ENCODE measurements at places on chromosomes 11 and 22.

DNA sequence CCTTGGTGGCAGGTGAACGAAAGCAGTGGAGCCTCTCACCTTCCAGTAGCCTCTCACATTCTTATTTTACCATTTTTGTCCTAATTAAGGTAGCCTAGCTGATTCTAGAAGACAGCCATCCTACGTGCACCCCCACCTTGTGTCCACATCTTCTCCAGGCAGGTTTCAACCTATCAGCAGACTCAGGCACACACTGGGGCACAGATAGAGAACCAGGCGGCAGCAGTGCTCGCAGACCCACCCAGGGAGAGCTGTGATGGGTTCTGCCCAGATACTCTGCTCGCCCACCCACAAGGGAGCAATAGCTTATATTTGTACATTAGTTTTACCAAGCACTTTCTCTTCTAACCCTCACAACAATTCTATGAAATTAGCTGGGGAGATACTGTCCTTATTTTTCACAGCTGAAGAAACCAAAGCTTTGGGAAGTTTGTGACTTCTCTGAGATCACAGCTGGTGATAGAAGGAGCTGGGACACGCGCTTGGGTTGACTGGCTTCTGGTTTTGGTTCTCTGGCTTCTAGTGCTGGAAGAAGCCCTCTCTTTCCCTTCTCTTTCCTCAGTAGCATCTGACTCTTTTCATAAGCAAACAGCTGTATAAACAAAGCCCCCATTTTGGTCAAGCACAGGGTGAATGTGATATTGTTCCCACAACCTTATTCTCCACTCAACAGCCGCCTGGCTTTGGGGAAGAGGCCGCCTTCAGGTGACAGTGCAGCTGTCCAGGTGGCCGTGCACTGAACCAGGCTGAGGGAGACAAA, 36.9 kb downstream of the PPP2R1B start:
- no peak for DNase-seq

- no peak for DNase-seq
Measured at GRCh38 chr11:40328890-40329614, 1130.4 kb downstream of the LRRC4C start.

DNA sequence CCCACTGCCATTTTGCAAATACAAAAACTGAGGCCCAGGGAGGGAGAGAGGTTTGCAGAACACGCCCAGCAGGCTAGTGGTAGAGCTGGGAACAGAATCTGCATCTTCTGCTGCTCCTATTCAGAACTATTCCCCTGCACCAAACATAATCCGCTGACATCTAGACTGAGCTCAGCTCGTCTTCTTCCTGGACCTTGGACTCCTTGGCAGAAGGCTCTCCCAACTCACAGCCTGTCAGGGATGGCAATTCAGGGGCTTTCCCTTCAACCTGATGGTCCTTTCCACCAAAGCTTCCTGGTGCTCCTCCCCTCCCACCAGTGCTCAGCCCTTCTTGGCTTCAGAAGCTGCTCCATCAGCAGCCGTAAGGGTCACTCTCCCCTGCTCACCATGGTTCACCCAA, 9.5 kb upstream of the NPAS4 start:
- DNase-seq = no peak

DNA sequence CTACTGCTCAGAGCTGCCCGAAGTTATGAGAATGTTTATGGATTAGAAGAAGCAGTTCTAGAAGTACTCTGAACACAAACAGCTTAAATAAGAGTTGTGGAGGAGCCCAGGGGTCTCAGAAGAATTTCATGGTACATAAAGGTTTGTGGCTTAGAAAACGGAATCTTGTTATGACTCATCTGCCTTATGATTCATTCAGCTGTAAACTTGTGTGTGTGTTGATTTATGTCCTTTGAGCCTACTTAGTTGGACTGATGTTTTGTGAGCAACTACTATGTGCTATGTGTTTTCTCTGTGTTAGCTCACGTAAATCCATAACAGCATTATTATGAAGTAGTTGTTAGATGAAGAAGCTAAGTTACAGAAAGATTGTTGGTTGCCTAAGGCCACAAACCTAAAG, 203.7 kb downstream of the PGR start:
- no peak for DNase-seq

- no peak for DNase-seq
Measured at GRCh38 chr11:64482588-64482987, 108.4 kb upstream of the SLC22A12 start.

DNA sequence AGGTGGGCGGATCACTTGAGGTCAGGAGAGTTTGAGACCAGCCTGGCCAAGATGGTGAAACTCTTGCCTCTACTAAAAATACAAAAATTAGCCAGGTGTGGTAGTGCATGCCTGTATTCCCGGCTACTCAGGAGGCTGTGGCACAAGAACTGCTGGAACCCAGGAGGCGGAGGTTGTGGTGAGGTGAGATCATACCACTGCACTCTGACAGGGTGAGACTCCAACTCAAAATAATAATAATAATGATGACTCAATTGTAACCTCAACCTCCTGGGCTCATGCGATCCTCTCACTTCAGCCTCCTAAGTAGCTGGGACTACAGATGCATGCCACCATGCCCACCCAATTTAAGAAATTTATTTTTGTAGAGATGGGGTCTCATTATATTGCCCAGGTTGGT, 15.6 kb upstream of the CHRNA10 start:
- DNase-seq = no peak

DNA sequence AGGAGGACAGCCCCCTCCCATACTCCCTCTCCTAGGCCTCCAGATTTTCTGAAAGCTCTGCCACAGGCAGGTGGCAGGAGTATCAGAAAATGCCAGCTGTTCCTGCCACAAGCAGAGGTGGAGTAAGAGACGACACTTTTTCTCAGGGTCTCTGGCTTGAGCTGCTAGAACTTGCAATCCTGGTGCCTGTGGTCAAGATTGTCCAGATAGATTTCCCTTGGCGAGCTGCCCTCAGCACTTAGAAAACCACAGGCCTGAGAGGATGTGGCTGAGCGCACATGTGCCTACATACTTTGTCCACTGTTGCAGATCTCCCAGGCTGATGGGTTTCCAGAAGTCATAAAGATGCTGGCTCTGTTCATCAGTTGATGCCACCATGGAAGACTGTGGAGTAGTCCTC, 65.7 kb upstream of the NAV2 start:
- no peak for DNase-seq

DNA sequence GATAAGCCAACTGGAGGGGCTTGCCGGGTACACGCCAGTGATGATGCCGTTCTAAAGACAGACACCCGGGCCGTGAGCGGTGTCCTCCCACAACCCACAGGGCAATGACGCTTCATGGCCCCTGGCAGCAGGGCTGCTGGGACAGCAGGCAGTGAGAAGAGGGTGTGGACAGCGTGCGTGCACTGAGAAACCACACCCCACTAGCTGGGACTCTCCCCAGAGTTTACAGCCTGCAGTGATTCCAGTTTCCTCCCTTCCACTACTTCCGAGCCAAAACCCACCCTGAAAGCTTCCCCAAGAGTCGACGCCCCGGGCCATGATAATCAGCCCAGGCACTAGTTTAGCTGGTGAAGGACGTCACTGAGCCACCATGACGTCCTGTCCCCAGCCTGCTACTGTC, 29.2 kb downstream of the CPT1A start:
- DNase-seq = no peak

GRCh38 chr11:94897330-94897768, 76.0 kb downstream of the CWC15 start:
- peak; percentile 12 for DNase-seq
